ENCODE measurements at places on chromosomes 2 and 18.
A peak's percentile ranks its signal among the peaks of the same experiment; 100 is the strongest.

GRCh38 chr2:48940606-48941005 lies 185.1 kb upstream of the LHCGR start:
- no peak for DNase-seq

GRCh38 chr2:148358375-148358774 lies 286.2 kb upstream of the EPC2 start:
- no peak for DNase-seq

GRCh38 chr2:17571681-17572080 lies 31.2 kb downstream of the VSNL1 start:
- no peak for DNase-seq

DNA sequence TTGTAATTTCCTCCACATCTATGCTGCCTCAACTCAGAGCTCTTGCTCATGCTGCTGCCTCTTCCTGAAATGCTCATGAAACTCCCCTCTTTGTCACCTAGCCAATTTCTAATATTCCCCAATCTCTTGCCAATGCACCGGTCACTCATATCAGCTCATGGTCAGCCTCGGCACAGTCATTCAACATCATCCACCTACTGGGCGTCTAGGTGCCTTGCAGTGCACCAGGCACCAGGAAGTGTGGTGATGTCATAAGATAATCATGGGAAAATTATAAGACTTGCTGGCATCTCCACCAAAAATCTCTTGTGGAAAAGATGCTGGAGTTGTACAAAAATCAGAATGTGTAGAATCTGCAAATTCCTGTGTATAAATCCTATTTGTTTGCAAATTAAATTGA lies 52.6 kb upstream of the RAB27B start:
- DNase-seq = peak; percentile 8

GRCh38 chr18:62458868-62459716 lies 63.7 kb upstream of the ZCCHC2 start:
- no peak for DNase-seq

DNA sequence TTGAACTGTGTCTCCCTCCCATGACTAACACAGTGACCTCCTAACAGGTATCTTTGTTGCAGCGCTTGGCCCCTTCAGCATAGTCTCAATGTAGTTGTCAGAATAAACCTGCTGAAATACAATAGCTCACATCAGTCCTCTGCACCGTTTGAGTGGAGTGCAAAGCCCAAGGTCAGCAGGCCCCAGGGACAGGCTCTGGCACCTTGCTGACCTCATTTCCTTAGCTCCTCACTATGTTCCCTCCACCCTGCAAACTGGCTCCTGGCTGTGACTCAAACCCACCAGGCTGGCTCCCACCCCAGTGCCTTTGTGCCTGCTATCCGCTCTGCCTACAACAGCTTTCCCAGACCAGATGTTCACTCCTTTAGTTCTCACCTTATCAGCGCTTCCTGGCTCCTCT lies 146.7 kb downstream of the LRATD1 start:
- DNase-seq = no peak

- DNase-seq = no peak
These were observed 58.6 kb downstream of the POMC start for GRCh38 chr2:25109822-25110221.

DNA sequence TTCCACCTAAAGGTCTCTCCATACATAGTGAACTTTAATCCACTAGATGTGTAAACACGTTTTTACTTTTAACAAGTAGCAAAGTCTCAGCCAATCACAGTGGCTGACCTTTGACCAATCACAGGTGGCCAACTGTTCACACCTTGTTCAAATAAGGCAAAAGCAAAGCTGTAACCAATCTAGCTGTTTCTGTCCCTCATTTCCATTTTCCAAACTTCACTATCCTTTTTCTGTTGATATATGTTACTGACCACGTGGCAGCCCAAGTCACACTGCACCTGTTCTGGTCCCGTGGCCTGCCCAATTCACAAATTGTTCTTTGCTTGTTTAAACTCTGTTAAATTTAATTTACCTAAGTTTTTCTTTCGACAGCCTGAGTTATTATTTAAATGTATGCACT lies 393.5 kb upstream of the NETO1 start:
- no peak for DNase-seq

DNA sequence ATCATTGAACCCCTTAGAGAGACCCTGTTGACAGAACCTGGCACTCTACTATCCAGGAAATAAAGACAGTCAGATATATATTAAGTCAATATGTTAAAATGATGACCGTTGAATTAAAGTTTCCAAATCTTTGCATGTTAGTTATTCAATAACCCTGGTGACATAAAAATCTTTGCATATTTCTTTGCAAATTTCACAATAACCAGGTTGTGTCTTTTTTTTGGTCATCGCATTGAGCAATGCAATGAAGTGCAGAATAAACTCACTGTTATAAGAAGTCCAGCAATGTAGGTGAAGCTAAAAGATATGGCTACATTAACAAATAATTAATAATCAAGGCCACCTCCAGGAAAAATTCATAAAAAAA lies 596.9 kb downstream of the NYAP2 start:
- no peak for DNase-seq

GRCh38 chr2:185144159-185144919 lies 546.0 kb downstream of the ZNF804A start:
- DNase-seq = no peak

- DNase-seq = no peak
These were observed 9.1 kb upstream of the PLCL1 start for GRCh38 chr2:197795277-197795676.

GRCh38 chr2:26614216-26615138 lies 26.7 kb downstream of the CIB4 start:
- DNase-seq = no peak

GRCh38 chr2:138441916-138442315 lies 59.7 kb upstream of the SPOPL start:
- DNase-seq = no peak

DNA sequence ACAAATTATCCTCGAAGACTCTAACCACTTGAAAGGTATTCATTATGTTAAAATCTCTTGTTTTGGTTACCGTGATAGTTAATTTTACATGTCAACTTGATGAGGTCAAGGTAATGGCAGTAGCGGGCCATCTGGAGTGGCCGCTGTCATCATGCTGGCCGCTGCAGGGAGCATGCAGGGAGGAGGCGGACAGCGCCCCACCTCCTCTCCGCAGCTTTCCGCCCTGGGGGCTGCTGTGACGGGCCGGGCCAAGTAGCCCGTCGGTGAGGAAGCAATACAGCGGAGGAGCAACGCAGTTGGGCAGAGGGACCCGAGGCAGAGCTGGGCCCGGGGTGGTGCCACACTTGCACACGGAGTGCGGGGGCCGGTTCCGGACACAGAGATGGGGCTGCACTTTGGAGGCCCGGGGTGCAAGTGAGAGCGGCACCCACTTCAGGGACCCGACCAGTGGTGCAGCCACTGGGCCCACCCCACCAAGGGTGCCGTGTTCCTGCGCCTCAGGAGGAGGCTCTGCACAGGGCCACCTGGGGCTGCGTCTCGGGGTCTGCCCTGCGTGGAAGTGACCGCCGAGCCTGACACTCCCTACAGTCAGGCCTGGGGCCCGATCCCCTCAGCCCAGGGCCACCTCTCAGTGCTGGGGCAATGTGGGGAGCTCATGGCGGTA lies 452.4 kb downstream of the LRATD1 start:
- DNase-seq = no peak

DNA sequence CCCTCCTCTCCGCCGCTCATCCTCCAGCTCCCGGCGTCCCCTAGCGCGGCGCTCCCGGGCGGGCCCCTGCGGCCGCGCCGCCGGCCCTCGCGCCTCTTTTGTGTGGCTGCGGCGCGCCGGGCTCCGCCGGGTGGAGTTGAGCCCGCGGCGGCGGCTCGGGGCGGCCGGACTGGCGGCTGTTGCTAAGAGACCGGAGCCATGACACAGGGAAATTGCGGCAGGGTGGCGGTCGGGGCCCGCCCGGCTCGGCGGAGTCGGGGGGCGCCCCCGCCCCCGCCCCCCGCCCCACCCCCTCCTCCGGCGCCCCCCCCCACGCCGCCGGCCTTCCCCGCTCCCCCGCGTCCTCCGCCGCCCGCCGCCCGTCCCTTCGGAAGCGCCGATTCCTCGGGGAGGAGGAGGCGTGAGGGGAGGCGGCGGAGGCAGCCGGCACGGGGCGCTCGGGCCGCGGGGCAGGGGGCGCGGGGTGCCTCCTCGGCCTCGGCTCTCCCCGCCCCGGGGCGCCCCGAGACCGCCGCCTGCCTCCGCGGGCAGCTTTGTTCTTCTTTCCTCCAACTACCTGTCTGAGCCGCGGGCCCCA lies at the start of gene TMEM200C:
TSS of gene TMEM200C (minus strand) at position 224 of the 577 bp plus-strand sequence. CDS start 3,459 bp downstream, outside the sequence.
- DNase-seq = no peak

DNA sequence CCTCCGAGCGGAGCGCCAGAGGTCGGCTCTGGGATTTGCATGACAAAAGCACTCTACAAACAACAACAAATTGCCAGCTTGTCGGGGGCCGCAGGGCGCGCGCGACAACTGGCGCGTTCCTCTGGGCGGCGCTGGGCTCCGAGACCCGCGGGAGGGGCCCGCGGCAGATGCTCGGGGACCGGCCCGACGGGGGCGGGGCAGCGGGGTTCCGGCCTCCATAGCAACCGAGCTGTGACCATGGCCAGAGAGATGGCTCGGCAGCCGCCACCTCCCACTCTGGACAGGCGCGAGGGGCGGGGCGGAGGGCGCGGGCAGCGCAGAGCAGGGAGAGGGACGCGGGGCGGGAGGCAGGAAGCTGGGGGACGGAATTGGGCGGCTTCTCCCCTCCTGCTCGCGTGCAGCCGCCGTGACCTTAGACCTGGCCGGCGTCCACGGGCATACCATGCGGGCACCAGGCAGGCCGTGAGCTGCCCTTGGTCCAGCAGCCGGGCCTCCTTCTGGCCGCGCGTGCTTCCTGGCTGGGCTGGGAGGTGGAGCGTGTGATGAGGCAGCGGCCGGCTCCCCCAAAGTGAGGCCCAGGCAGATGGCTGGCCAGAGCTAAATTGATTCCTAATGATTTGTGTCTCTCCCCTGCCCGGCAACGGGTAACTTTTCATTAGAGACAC lies 171.5 kb downstream of the CELF4 start:
- peak; percentile 61 for DNase-seq

DNA sequence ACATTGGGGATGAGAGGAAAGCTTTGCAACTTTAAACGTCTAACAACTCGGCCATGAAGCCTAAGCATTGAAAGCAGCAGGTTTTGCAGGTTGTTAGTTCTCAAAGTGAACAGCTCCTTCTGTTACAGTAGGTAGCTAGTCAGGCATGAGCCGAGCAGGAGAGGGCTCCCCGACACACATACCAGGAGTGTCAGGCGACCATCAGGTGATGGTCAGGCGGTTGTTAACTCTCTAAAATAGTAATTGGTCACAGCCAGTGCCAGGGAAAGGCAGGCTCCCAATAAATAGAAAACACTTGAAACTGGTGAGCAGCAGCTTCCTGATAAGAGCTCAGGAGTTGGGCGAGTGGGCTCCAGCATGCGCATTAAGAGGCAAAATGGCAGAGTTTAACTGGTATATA lies 53.5 kb upstream of the DAPL1 start:
- no peak for DNase-seq

- DNase-seq = no peak
These were observed 53.1 kb downstream of the MCFD2 start for GRCh38 chr2:46862514-46862913.

GRCh38 chr18:3226048-3226447 lies 6.3 kb upstream of the MYOM1 start:
- DNase-seq = no peak

DNA sequence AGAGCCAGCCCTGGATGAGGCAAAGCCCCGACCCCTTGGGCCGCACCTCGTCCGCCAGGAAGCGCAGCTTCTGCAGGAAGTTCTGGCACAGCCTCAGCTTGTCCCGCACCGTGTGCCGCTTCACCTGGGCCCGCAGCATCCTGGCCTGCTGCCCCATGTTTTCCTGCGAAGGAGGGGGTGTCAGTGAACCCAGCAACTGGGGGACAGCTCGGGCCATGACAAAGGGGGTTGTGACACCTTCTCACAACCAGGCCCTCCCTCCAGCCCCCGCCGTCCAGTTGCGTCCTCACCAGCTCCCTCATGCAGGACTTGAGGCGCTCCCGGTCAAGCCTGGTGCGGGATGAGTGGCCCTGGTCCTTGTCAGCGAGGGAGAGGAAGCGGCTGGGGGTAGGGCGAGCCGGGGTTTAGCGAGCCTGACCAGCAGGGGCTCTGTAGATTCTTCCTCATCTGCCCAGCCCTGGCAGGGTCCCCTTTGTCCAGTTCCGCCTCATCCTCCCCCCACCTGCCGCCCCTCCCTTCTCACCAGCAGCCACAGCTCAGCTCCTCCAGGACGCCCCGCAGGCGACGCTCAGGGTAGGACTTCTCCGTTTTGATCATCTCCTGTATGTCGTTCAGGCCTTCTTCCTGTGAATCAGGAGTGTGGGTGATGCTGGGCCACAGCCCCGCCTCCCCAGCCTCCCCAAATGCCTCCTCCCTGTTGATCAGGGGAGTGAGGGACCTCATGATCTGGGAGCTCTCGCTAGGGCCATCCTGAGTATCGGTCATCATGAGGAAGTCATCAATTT lies 606 bp downstream of the OTOF start:
- no peak for DNase-seq

DNA sequence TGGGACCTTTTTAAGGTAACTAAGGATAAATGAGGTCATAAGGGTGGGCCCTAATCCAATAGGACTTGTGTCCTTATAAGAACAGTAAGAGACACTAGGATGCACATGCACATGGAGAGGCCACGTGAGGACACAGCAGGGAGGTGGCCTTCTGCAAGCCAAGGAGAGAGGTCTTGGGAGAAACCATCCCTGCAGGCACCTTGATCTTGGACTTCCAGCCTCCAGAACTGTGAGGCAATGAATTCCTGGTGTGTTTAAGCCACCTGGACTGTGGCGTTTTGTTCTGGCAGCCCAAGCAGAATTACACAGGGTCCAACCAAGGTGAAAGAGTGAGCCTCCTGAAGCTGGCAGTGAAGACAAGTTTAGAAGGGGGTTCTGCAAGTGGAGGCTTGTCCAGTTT lies 89.6 kb upstream of the IL1R2 start:
- no peak for DNase-seq

DNA sequence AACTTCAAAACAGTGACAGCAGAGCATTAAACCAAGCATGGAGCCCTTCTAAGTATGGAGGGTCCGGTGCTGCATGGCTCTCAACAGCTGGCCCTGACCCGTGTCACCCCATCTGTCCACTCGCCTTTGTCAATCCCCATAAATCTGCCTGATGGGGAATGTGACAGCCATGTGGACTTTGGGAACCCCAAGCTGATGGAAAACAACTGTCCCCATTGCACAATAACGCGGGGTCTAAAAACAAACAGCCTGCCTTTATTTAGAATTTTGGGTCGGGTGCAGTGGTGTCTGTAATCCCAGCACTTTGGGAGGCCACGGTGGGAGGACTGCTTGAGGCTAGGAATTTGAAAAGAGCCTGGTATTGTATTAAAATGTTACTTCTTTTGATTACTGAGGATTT lies 17.1 kb upstream of the THADA start:
- no peak for DNase-seq

DNA sequence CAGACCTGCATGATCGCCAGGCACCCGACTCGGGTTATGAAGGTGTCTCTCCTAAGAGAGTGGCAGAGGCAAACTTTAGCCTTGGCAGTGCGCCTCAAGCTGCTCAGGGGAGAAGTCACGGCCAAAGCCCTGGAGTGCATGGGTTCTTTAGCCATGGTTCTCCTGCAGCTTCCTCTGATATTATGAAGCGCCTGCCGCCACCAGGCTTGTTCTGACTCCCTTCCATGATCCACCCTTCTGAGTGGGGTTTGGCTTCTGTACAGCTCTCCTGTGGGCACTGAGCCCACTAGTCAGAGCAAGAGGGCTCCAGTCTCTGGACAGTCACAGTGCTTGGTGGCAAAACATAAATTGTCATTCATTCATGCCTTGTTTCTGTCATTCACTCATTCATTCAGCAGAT lies 25.9 kb upstream of the TMBIM1 start:
- DNase-seq = no peak

- DNase-seq = no peak
These were observed 25.1 kb downstream of the TRAF3IP1 start for GRCh38 chr2:238345297-238345968.
